ENCODE measurements at places on chromosomes 7 and 10.

GRCh38 chr10:120477021-120477742, 20.2 kb downstream of the PLPP4 start:
- DNase-seq, result no peak

DNA sequence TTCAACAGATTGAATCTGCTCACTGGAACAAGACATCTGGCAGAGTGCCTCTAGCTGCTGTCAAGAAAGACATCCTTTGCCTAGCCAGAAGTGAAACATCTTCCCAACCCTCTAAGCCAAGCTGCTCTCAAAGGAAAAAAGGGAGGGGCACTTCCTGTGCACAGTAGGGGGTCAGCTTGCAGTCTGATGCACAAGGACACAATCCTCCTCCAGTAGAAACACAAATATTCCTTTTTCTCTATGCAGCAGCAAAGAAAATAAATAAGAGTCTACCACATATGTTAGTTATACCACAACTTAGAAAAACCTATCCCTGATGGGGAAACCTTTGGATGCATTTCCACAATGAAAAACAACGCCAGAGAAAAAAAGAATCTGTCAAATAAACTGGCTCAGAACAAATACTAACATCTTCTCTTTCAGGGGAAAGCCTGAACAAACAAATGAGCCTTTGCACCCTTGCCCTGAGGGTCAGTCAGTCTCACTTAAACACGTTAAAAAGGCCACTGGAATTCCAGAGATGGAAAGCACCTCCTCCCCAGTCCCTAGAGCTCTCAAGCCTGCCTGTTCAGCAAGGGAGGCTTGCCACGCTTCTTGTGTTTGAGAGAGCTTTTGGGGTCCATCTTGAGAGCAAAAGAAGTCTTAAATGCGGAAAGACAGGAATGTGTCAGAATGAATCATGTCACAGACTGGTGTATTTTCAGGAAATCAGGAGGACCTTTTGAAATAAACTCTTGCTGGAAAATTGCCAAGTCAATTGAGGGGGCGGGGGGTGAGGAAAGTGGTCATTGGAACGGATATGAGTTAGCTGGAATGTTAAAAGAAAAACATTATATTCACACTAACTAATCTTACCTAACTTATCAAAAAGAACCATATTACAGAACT, 7.5 kb downstream of the LAMB1 start:
- peak; percentile 35 for DNase-seq

DNA sequence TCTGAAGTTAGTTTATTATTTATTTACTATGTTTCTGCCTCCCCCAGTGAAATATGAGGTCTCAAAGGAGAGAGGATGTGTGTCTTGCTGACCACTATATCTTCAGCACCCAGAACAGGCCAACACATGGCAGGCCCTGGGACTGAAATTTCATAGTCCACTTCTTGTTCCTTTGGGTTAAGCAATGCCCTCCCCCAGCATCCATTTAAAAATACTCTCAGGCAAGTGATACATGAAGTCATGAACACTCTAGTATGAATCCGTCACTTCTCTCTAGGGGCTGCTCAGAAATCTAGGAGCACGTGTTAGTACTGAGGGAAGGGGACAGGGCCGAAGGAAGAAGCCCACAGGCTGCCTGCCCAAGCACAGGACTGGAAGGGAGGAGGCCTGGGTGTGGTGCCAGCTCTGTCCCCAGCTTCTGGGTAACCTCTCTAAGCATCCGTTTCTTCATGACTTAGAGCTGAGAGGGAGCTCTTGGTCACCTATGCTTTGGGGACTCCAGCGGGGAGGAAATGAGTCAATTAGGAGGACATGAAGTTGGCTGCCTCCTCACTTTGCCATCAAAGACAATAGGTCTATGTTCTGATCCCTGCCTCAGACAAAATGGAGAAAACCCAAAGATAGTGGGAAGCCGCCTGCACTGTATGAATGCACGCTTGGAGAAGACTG, 119.2 kb downstream of the KCNMA1 start:
- no peak for DNase-seq

GRCh38 chr7:33841705-33842129, 63.6 kb upstream of the BMPER start:
- DNase-seq, result no peak

All from NCI-H524 treated with DMSO at 0.1 percent for 48 hours (cell line).